ENCODE measurements at places on chromosomes 6 and 20.

DNA sequence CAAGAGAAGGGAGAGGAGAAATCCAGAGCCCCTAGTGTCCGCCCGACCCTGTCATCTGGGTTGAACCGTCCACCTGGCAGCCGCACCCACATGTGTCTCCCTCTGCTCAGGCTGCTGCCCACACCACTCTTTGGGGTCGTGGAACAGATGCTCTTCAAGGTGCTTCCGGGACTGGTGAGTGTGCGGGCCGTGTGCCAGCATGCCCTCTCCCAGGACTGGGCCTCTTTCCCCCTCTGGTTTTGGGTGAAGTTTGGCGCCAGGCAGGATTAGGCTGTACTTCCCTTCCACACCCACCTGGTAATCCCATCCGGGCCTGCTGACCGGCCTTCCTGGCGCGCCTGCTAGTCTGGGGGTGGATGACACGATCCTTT lies 7.9 kb downstream of the BPIFB3 start:
- no peak for DNase-seq

- no peak for DNase-seq
Measured at GRCh38 chr20:39057143-39057542, 95.0 kb downstream of the DHX35 start.

- no peak for DNase-seq
Measured at GRCh38 chr6:163459536-163459935, 45.0 kb downstream of the QKI start.

DNA sequence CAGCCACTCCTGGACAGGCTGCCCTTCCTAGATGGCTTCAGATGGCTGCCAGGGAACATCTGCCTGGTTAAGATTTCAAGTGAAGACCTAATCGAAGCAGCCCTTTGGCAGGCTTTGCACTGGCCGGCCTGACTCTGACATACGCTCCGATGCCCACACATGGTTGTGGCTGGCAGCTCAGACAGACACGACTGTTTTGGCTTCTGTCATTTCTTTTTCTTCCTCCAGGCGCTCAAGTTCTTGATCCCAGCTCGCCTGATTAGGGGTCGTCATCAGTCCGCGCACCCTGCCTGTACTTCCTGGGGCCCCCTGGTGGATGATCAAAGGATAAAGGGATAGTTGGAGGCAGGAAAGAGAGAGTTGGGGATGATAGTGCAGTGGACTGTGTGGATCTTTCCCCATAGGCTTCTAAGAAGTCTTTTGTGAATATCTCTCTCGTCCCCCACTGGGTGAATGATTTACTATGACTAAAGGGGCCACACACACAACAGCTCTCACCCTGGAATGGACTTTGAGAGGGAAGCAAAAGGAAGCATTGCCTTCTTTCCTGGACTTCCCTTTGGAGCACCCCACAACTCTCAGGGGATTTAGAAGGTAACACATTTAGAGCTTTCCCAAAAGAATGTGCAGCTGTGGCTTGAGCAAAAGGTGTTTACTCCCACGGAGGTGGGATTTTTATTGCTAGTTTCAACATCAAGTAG lies 21.4 kb upstream of the TRAM2 start:
- peak; percentile 40 for DNase-seq

DNA sequence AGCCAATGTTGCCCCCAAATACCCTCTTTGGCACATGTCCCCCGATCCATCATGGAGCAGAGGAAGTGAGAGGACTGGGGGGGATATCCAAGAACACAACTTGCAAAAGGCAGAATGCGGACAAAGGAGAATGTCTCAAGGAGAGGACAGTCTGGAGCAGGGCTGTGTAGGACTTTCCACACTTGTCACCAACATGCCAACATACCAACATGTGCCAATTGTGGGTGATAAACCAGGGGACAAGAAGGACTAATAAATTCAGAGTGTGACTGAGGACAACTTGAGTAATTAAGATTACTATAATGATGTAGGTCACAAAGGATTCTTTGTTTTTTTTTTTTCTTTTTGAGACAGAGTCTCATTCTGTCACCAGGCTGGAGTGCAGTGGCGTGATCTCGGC lies 8.8 kb downstream of the SLC26A8 start:
- DNase-seq = no peak

GRCh38 chr20:62691487-62691886 lies 17.1 kb upstream of the NTSR1 start:
- no peak for DNase-seq

DNA sequence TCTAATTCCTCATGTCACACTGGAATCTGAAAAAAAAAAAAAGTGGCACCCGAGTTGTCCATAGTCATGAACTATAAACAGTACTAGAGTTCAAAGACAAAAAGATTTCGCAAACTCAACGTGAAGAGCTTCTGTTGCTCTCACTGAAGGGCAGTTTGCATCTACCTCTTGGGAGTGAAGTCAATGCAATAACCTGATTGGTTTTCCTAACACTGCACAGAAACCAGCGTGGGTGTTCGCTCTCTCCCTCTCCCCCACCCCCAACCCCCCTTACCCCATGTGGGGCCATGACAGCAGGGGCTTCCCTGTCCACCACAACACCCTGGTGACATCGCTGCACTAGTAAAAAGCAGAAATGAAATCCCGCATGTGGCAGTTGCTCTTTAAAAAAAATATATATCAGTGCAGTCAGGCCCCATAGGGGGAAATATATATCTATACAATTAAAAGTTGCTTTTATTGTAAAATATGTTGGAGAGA lies 66.9 kb downstream of the GMPR start:
- DNase-seq = no peak

DNA sequence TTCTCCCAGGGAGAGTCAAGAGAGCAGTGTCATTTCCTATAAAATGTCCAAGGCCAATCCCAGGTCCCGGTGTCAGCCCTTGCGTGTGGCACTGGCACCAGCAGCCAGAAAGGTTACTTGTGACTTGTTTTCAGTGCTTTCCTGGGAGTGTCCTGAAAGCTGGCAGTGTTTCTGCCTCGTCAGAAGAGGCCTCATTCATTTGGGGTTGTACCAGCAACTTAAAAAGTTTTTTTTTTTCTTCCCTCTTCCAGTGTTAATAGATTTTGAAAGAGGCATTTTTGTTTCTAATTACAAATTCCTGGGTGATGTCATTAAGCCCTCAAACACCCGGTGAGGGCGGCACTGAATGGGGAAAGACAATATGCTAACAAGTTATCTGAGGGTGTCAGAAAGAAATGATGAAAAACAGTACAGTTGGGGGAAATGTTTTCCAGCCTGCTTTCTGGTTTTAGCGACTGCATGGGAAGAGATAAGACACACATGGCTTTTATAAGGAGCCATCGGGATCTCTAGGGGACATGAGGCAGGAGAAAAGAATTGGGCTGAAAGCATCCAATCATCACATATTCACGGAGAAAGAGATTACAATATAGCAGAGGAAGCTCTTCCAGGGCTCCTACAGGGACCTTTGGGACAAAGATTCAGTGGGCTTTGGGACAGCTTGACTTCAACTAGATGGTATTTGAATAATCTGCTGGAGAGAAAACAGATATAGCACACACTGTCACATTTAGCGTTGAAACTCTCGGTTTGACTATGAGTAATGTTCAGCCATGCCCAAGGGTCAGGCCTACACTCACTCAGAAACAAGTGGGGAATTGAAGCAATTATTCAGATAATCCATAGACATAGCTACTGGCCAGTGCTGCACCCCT lies 153.0 kb downstream of the BCAS1 start:
- DNase-seq = no peak

DNA sequence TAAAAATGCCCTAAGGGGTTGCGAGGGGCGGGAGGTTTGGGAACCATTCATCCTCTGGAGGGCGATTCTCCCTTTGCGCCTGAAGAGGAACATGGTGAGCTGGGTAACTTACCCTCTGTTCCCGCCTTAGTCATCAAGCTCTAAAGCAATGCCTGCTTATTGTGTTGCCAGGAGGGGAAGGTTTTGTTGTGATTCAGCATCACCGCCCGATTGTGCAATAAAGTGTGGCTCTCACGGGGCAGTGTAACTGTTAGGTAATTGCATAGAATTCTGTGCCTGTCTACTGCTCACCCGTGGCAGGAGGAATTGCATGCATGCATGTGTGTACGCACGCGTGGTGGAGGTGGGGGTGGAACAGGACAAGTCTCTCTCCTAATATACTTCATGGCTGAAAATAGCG lies 95.5 kb upstream of the AGPAT4 start:
- no peak for DNase-seq

DNA sequence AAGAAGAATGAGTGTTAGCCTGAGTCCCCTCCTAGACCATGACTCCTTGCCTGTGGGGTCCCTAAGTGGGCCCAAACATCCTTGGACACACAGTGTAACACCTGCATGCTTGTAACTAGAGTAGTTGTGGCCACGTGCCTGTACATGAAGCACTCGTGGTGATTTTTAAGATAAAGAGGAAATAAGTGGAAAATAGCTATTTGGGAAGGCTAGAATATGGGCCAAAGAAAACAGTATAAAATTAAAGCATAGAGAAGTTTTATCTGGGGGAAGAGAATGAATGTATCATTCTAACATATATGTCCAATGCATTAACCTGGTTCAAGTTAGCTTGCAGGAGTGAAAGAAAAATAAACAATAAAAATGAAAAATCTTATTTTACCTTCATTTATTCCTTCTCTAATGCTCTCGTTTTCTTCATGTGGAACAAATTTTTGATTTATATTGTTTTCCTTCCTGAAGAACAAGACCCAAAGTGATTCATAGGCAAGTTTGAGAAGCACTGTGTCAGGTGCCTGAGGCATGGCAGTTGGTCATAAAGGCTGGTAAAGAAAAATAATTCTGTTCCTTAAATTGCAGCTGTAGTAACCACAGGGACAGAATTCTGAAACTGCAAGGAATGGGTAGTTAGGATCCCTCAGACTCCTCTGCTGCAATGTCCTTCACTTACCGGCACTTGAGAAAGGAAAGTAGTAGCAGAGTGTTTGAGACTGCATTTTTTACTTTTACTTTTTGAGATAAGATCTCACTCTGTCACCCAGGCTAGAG lies 8.5 kb upstream of the CST3 start:
- DNase-seq = no peak

DNA sequence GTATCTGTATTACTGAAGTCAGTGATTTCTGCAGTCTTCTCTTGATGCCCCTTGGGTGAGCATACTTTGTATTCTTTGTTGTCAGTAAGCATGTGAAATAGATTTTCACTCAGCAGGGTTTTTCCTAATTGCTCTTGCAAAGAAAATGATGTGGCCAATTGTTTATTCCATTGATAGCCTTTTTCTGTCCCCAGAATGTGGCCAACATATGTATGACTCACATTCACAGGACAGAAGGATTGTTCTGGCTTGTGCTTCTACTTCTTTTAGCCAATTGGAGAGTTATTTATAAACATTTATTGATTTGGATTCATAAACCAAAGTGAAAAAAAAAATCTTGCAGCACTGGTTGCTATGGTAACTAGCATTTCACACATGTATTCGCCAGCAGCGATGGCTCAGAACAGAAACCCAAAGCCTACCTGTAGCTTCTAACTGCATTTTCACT lies 54.4 kb upstream of the RBM24 start:
- no peak for DNase-seq
